ENCODE measurements at places on chromosomes 13 and 19. TPM values are rescaled to one million over a fixed set of nuclear protein-coding genes. Genes with fewer than 3 reads are reported as not detected.

- DNase-seq = no peak
Observed at GRCh38 chr19:6868351-6868750, 19.0 kb upstream of the ADGRE1 start.

DNA sequence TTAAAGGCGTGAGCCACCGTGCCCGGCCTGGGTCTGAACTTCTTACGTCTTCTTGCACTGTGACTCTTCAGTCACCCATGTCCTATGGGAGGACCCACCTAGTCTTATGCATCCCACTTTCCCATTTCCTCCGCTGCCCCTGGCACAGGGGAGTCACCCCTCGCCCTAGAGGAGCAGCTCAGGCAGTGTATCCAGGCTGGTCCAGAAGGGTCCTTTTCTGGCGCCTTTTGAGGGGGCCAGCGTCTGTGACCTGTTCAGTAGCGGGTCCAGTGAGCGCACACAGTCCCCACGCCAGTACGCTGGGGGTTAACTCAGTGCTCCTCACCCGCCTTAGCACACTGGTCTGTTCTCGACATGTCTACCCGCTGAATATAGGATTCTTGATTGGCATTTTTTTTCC, 107.1 kb downstream of the TM9SF2 start:
- no peak for DNase-seq

DNA sequence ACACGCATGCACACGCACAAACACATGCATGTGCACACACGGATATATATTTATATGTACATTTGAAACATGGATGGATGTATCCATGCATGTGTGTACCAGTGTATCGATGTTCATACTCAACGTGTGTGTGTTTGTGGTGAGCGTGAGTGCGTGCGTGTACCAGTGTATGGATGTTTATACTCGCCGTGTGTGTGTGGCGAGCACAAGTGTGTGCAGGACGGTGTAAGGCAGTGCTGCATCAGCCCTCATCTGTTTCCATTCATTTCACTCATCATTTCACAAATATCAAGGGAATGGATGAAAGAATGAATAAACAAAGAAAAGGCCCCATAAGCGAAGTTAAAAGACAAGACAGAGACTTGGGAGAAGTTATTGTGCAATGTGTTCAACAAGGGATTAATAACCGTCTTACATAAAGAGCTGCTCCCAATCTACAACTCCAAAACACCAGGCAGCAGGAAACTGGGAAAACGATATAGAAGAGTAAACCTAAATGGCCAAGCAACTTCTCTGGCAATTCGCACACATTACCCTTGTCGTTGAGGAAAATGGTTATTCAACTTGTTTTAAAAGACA, 21.7 kb upstream of the MIER2 start:
- DNase-seq = no peak

- DNase-seq = no peak
Observed at GRCh38 chr13:44819772-44820171, 169.5 kb downstream of the NUFIP1 start.

- no peak for DNase-seq
Observed at GRCh38 chr13:97498419-97498818, 64.5 kb downstream of the RAP2A start.

GJA3 gene
- 0.89 TPM for total RNA-seq

KLK6 gene
- not detected for total RNA-seq
